ENCODE measurements at places on chromosomes 7 and 10. TPM values are rescaled to one million over a fixed set of nuclear protein-coding genes. Genes with fewer than 3 reads are reported as not detected.

GRCh38 chr7:151208253-151208862 is 1.9 kb downstream of the H2BK1 start:
- no peaks in the 10 kb centered on the region for H3K4me1 ChIP-seq
- no peaks in the 10 kb centered on the region for H3K36me3 ChIP-seq
- no peak for DNase-seq
- H3K4me3 ChIP-seq = no peak overlapping the region

DNA sequence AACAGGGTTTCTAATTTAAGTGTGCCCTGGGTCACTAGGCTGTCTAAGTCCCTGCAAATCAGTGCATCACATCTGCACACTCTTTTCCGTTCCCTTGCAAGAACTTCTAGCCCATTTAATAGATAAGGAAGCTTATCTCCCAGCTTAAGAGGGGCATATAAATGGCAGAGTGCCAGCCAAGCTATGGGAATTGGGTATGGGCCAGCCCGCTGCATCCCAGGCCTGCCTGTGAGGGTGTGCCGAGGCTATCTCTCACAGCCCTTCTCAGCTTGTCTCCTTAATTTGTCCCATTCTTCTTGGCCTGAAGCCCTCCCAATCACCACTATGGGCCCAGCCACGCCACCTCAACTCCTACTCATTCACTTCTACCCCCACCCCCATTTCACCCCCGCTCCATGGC is 14.7 kb downstream of the AQP1 start:
- no peaks in the 10 kb centered on the region for H3K27me3 ChIP-seq
- no peaks in the 10 kb centered on the region for H3K36me3 ChIP-seq

DNA sequence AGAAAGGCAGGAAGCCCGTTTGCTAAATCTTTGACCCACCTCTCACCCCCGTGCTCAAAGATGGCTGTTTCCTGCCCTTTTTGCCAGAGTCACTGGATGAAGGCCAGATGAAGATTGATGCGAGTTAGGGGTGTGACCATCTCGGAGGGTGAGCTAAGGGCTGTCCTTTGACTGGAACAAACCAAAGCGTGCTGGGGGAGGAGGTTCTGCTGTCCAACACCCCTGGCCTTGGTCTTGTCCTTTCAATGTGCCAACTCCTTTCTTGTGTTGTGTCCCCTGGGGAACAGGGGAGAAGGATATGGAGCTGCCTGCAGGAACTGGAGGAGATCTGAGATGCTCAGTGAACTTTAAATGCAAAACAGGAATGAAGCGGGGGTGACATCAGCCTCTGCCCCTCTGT is 90.3 kb upstream of the ADAM12 start:
- no peak for DNase-seq
- no peak overlapping the region for H3K27ac ChIP-seq
- no peak overlapping the region for H3K4me3 ChIP-seq
- peaks cover 21% of the 10 kb centered on the region for H3K4me1 ChIP-seq
- no peaks in the 10 kb centered on the region for H3K36me3 ChIP-seq

DNA sequence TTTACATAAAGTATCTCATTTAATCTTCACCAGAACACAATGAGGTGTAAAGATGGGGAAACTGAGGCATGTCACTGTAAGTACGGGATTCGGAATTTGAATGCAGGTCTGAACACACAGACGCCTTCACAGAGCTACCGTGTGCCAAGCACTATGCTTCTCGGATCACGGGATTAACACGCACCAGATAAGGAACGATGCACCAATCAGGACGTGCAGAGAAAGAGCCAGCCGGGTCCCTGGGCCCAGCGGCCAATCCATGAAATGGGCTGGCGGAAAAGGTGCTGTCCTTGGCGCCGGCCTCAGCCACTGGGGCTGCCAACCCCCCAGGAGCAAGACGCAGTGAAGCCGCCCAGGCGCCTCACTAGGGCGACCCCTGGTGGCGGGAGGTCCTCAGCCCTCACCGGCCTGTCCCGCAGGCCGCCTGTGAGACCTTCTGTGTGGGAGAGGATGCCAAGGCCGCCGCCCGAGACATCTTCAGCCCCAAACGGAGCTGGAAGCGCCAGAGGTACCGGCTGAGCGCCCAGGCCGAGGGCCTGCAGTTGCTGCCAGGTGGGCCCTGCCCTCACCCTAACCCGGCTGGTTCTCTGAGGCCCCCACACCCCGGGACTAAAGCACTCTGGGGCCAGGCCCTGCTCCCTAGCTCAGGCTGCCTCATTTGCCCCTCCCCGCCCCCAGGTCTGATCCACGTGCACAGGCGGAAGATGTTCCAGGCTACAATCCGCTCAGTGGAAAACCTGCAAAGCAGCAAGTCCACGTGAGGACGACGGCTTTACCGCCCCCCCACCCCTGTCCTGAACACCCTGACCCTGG is 15.6 kb downstream of the ATG9B start:
- no peaks in the 10 kb centered on the region for H3K27me3 ChIP-seq
- H3K36me3 ChIP-seq = no peaks in the 10 kb centered on the region
- no peak overlapping the region for H3K4me3 ChIP-seq
- no peak overlapping the region for H3K27ac ChIP-seq

GRCh38 chr10:97759158-97759887 is 12.5 kb downstream of the SFRP5 start:
- peak; percentile 59 for DNase-seq
- no peaks in the 10 kb centered on the region for H3K27me3 ChIP-seq
- no peaks in the 10 kb centered on the region for H3K4me1 ChIP-seq
- no peak overlapping the region for H3K4me3 ChIP-seq

CCDC146 gene
- total RNA-seq = not detected

All from PC-3 (cell line).